ENCODE measurements at places on chromosomes 7 and 10.

DNA sequence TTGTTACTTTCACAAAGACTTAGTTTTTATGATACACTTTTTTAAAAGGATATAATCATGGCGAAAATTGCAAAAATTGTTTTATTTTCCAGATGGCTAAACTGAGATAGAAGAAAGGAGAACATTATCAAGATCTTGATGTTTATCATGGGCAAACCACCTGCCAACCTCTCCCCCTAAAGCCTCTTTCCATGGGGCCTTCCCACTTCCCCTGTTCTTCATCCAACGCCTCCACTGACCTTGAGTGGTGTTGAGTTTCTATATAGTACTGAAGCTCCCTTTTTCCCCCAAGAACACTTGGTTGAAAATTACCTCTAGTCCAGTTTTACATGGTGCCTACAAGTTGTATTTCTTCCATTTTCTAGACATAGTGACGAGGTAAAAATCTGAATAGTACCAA lies 5.0 kb downstream of the CREB3L2 start:
- no peak for DNase-seq

GRCh38 chr10:5945561-5946418 lies 31.6 kb downstream of the IL15RA start:
- no peak for DNase-seq

- DNase-seq, result no peak
These were observed 20.3 kb upstream of the PANK1 start for GRCh38 chr10:89665302-89665701.

- DNase-seq, result no peak
These were observed 44.6 kb upstream of the DLG5 start for GRCh38 chr10:77970869-77971803.

GRCh38 chr7:100413889-100414288 lies 14.6 kb downstream of the ZCWPW1 start:
- no peak for DNase-seq

DNA sequence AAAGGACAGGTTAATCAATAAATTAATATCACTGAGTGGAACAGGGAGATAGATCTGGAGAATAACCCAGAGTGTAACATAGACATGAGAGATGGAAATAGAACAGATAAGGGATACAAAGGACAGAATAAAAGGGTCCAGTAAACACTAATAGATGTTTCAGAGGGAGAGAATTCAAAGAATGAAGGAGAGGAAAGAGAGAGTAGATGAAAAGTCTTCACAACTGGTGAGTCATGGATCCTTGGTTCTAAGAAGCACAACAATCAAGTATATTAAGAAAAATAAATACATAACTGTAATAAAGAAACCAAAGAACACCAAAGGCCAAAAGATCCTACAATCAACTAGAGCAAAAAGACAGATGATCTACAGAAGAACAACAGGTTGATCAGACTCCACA lies 66.3 kb downstream of the BEND7 start:
- no peak for DNase-seq

- no peak for DNase-seq
These were observed 83.0 kb upstream of the KAT6B start for GRCh38 chr10:74743401-74743800.
